ENCODE measurements at places on chromosomes 5 and 9.

DNA sequence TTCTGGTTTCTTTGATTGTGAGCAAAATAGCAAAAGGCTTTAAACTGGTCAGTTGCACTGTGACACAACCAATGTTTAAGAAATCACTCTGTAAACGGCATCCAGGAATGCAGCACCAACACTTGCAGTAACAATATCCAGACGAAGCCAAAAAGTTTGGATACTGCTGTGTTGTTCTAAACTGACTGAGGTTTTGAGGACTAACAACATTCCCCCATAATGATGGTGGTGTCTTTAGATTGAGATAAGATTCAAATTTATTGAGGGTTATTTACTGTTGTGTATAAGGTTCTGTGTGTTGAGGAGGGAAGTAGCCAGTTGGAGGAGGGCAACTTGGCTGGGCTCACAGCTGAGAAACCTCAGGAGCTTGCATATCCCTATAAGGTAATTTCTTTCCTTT, 353.6 kb downstream of the BNC2 start:
- DNase-seq = no peak

DNA sequence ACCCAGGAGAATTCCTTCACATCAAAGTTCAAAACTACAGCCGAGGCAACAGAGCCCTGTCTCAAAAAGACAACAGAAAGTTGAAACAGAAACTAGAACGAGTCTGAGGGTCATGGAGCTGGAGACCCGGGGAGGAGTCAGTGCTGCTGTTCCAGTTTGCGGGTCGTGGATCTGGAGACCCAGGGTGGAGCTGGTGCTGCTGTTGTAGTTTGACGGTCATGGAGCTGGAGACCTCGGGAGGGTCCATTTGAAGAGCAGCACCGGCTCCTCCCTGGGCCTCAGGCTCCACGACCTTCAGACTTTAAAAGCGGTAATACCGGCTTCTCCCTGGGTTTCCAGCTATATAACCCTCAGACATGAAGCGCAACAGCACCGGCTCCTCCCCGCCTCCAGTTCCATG, 13.0 kb upstream of the LCN15 start:
- DNase-seq = no peak

- no peak for DNase-seq
Measured at GRCh38 chr5:138760448-138761110, 7.4 kb downstream of the CTNNA1 start.

DNA sequence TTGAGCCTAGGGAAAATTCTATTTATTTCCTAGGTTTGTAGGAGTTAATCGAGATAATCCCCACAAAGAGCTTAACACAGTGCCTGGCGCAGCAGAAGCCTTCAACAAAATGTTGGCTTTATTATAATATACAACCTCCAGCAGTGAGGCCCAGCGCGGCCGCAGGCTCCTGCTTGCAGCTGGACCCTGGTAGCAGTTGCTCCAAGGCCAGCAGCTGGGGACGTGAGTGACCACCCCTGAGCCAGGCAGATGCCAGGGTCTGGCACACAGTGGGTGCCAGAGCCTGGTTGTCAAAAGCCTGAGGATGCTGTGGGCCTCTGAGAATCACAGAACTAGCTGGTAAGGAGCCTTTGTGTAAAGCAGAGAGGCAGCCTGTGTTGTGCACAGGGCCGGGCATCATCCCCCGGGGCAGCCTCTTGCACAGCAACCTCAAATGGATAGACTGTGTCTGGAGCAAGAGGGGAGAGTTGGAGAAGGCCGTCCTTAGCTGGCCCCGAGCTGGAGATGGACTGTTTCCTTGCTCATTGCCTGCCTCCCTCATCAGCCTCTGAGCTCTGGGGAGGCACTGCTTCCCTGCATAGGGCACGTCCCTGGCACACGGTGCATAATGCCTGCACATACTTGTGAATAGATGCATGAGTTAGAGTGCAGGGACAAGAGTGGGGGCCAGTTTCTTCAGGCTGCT, 17.3 kb downstream of the CSF1R start:
- no peak for DNase-seq

- DNase-seq = no peak
Measured at GRCh38 chr5:78971998-78972397, 13.1 kb downstream of the ARSB start.
